ENCODE measurements at places on chromosomes 3 and 15. TPM values are rescaled to one million over a fixed set of nuclear protein-coding genes. Genes with fewer than 3 reads are reported as not detected.

GRCh38 chr3:13612829-13613228 lies 63.9 kb downstream of the FBLN2 start:
- H3K27ac ChIP-seq: no peak overlapping the region
- no peak overlapping the region for H3K4me3 ChIP-seq
- no peaks in the 10 kb centered on the region for H3K27me3 ChIP-seq
- DNase-seq: no peak
- no peaks in the 10 kb centered on the region for H3K36me3 ChIP-seq
- no peaks in the 10 kb centered on the region for H3K4me1 ChIP-seq

DNA sequence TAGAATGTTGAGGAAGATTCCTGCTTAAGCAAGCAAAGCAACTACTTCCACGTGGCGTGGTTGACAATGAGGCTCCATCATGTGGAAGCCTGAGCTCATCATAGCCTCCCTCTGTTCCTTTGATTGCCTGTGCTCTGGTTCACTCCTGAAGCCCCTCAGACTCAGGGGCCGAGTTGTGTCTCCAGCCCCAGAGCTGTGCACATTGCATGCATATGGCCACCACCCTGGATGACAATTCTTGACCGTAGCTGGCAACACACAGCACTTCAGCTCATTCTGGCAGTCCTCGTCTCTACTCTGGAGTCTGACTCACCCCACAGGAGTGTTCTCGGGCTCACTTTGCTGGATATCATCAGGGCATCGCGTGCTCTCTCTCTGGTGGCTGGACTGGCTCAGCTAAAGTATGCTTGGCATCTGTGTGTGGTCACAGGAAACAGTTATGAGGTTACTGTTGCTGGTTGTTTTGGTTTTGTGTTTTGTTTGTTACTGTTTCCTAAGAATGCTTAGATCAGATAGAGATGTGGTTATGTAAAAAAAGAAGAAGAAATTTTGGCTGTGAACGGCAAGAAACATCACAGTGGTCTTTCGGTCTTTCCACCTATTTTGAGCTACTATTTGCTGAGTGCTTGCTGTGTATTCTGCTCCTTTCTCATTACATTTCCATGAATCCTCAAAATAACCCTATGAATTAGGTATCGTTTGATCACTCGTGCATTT lies 41.6 kb upstream of the MRPS22 start:
- H3K4me3 ChIP-seq: no peak overlapping the region
- no peaks in the 10 kb centered on the region for H3K27me3 ChIP-seq
- H3K4me1 ChIP-seq: peaks cover 15% of the 10 kb centered on the region
- no peak overlapping the region for H3K27ac ChIP-seq

GRCh38 chr3:138442433-138442832 lies 8.0 kb downstream of the ESYT3 start:
- no peak overlapping the region for H3K4me3 ChIP-seq
- DNase-seq: no peak

DNA sequence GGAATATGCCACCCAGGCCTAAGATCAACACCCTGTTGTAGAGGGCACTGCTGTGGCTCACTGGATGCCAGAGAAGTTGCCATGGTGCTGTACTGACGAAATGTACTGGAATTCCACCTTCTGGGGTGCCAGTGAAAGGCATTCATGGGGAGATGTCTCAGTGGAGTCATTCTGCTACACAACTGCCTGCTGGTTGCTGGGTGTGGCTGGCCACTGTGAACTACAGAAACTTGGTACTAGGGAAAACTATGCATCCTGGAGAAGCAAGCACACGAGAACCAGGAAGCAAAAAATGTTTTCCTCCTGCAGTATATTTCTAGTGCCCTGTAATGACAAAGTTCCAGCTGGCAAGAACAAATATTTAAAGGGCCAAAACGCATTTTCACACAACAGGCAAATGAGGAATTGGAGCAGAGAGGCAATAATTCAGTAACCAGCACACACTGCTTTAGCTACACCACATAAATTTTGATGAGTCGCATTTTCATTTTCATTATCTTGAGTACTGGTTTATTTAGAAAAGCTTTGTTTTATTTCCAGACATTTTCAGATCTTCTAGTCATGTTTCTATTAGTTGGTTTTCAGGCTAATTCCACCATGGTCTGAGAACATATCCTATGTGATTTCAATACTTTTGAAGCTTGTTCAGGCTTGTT lies 18.3 kb upstream of the RFX7 start:
- H3K27ac ChIP-seq: no peak overlapping the region
- H3K4me3 ChIP-seq: no peak overlapping the region
- H3K4me1 ChIP-seq: no peaks in the 10 kb centered on the region

DNA sequence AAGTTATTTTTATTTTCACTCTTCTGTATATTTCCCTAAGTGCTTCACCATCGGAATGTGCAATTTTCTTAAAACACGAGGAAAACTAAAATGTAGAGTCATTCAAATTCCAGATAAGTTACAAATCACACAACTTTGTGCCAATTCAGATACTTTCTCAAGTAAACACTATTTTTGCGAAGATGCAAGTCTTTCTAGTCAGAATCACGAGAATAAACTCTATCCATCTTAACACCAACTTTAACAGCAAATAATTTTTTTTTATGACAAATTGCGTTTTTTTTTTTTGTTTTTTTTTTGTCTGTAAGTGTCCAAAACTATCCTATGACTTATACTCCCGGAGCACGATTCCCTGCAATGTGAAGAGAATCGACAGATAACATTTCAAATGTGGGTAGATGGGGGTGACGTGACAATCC lies 1.3 kb downstream of the STAG1 start:
- no peaks in the 10 kb centered on the region for H3K36me3 ChIP-seq
- no peaks in the 10 kb centered on the region for H3K27me3 ChIP-seq
- DNase-seq: no peak
- peak overlapping the region; percentile 81 for H3K4me3 ChIP-seq
- peak overlapping the region; percentile 92 for H3K27ac ChIP-seq

- H3K4me3 ChIP-seq: no peak overlapping the region
- no peaks in the 10 kb centered on the region for H3K27me3 ChIP-seq
- H3K36me3 ChIP-seq: peaks cover 55% of the 10 kb centered on the region
- H3K4me1 ChIP-seq: peaks cover under 1% of the 10 kb centered on the region
- H3K27ac ChIP-seq: no peak overlapping the region
Measured at GRCh38 chr15:90893175-90894090, 9.1 kb downstream of the FES start.

DNA sequence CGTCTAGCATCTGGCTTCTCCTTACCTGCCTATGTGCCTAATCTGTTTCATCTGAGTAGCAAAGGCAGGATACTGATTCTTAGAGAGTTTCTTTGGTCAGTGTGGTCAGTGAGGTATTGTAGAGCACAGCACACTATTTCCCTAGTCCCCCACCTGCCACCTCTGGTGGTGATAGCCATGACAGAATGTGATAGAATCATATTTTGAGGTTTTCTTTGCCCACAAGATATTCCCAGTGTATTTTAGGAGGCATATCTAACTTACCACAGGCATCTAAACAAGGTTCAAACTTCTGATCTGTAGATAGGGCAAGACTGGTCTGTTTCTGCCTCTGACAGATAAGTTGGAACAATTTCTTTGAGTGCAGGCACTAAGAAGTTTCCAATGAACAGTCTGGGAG lies 188.0 kb downstream of the SOX2 start:
- no peak for DNase-seq
- no peaks in the 10 kb centered on the region for H3K27me3 ChIP-seq
- no peak overlapping the region for H3K4me3 ChIP-seq
- no peaks in the 10 kb centered on the region for H3K36me3 ChIP-seq
- no peaks in the 10 kb centered on the region for H3K4me1 ChIP-seq
- H3K27ac ChIP-seq: no peak overlapping the region

DNA sequence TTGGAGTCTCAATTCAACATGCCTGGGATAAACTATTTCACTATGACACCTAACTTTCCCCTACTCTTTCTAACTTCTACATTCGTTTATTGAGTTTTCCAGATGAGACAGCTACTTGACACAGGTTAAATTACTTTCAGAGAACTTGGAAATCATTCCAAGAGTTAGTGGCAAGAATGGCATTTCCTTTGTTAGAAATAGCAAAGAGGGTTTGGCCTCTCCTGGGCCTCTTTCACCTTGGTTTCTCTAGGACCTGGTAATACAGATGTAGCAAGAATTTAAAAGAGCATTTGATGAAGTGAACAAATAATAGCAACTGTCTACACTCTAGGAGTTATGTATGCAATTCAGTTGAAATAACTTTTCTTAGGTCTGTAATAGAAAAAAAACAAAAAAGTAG lies 748.9 kb downstream of the MECOM start:
- no peak for DNase-seq
- H3K27ac ChIP-seq: no peak overlapping the region
- no peaks in the 10 kb centered on the region for H3K36me3 ChIP-seq
- H3K4me3 ChIP-seq: no peak overlapping the region
- H3K27me3 ChIP-seq: no peaks in the 10 kb centered on the region

DNA sequence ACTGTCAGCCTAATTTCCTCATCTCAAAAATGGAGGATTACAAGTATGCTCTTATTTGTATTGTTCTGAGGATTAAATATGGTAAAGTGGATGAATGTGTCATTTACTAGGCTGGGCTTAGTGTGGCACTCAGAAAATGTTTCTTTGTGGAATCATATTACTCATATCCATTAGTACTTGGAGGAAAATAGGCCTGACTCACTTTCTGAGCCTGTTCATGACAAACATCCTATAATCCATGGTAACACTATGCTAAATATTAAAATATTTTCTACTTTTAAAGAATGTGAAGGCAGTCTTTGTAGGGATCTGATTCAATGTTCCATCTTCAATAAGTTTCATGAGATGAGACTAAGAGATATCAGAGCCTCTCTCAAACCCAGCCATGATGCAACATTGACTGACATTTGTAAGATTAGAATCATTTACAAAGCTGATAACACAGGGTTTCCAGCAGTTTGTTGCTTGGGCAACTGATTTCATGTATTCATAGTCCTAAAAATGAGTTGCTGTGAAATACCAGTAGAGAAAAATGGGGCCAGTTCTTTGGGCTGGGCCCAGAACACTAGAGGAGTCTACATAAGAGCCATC lies 1048.5 kb downstream of the NTRK3 start:
- H3K4me3 ChIP-seq: no peak overlapping the region
- no peak overlapping the region for H3K27ac ChIP-seq
- DNase-seq: no peak
- H3K4me1 ChIP-seq: no peaks in the 10 kb centered on the region
- no peaks in the 10 kb centered on the region for H3K27me3 ChIP-seq
- H3K36me3 ChIP-seq: no peaks in the 10 kb centered on the region

GRCh38 chr3:12934431-12934830 lies 93.1 kb upstream of the RPL32 start:
- H3K4me3 ChIP-seq: no peak overlapping the region
- DNase-seq: no peak
- H3K36me3 ChIP-seq: peaks cover 5% of the 10 kb centered on the region
- H3K27me3 ChIP-seq: no peaks in the 10 kb centered on the region

GRCh38 chr3:72240531-72240930 lies 455.6 kb upstream of the PROK2 start:
- H3K4me3 ChIP-seq: no peak overlapping the region
- no peak overlapping the region for H3K27ac ChIP-seq
- no peak for DNase-seq
- peaks cover 6% of the 10 kb centered on the region for H3K27me3 ChIP-seq
- H3K36me3 ChIP-seq: no peaks in the 10 kb centered on the region

DNA sequence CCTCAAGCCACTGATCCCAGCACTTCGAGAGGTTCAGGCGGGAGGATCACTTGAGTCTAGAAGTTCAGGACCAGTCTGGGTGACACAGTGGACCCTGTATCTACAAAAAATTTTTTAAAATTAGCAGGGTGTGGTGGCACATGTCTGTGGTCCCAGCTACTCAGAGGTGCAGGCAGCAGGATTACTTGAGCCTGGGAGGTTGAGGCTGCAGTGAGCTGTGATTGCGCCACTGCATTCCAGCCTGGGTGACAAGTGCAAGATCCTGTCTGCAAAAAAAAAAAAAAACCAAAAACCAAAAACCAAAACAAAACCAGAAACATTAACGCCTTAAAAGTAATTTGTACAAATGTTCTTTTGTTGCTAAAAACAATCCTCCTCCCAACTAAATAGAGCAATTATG lies 27.9 kb upstream of the SLC12A8 start:
- no peaks in the 10 kb centered on the region for H3K27me3 ChIP-seq
- H3K36me3 ChIP-seq: peaks cover 30% of the 10 kb centered on the region
- no peak overlapping the region for H3K27ac ChIP-seq
- DNase-seq: no peak

- H3K36me3 ChIP-seq: no peaks in the 10 kb centered on the region
- no peak overlapping the region for H3K27ac ChIP-seq
- H3K27me3 ChIP-seq: peaks cover 8% of the 10 kb centered on the region
- no peak overlapping the region for H3K4me3 ChIP-seq
Measured at GRCh38 chr15:78212546-78213424, 21.6 kb downstream of the ACSBG1 start.

The DGKG gene
- total RNA-seq: 0.14 TPM

The SLC12A8 gene
- 1.1 TPM for total RNA-seq

The SAMMSON gene
- not detected for total RNA-seq

The CDHR4 gene
- total RNA-seq: not detected

The PGBD4 gene
- total RNA-seq: 3.7 TPM

The PPM1M gene
- total RNA-seq: 48.3 TPM
